ENCODE measurements at places on chromosomes 5 and 9.

DNA sequence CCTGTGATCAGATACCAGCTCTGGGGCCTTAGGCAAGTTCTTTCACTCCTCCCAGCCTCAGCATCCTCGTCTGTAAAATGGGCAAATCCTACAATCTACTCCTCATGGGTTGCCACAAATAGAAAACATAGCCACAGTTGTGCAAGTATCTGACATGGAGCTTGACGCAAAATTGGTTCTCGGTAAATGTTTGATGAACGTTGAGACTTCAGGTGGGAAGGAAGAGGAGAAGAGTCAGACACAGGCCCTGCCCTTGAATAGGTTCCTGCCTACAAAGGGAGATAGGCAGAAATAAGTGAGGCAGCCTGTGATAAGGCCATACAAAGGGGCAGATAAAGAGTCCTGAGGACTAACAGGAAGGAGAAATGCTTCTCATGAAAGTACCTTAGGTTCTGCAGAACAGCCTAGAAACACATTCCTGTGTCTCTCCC is 26.1 kb upstream of the CPEB4 start:
- no peak for DNase-seq

DNA sequence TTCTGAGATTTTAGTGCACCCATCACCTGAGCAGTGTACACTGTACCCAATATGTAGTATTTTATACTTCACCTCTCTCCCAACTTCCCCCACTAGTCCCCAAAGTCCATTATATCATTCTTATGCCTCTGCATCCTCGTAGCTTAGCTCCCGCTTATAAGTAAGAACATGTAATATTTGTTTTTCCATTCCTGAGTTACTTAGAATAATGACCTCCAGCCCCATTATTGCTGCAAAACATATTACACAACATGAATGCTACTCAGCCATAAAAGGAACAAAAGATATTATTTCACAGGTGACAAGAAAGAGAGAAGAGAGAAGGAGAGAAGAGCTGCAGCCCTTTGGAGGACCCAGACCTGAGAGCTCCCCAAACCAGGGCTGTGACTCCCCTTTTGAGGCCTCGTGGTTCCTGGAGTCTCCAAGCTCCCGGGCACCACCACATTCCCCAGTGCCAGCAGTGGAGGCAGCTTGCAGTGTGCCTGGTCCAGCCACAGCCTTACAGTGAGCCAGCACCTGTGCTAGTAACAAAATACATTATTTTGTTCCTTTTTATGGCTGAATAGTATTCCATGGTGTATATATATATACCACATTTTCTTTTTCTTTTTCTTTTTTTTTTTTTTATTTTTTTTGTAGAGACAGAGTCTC is 194.5 kb upstream of the DAB2 start:
- no peak for DNase-seq

- DNase-seq: no peak
Observed at GRCh38 chr9:5512658-5513452, 2.5 kb downstream of the PDCD1LG2 start.

DNA sequence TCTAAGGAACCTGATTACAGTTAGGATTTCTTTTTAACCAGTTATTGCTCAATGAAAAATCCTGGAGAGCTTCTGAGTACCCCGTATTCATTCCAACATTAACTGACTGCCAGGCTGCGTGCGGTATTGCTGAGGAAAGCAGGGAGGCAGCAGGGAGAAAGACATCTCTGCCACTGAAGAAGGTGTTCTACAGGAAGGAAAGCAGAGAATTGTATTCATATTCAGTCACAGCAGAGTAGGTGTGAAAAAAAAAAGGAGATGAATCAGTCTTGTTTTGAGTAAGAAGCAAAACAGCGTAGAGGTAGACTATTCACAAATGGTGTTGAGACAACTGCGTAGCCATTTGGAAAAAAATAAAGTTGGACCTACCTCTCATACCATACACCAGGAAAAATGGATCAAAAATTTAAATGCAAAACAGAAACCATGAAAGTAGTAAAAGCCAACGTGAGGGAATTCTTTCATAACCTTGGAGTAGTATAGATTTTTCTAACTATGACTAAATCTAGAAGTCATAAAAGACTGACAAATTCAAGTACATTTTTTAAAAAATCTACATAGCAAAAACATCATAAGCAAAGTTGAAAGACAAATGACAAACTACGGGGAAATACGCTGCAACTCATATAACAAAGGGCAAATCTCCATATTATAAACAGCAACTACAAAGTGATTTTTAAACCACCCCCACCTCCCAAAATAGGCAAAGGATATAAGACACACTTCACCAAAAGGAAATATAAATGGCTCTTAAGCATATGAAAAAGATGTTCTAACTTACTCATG is 9.9 kb upstream of the NR4A3 start:
- DNase-seq: no peak

GRCh38 chr9:117412841-117413240 is 2.0 kb downstream of the ASTN2 start:
- DNase-seq: no peak

DNA sequence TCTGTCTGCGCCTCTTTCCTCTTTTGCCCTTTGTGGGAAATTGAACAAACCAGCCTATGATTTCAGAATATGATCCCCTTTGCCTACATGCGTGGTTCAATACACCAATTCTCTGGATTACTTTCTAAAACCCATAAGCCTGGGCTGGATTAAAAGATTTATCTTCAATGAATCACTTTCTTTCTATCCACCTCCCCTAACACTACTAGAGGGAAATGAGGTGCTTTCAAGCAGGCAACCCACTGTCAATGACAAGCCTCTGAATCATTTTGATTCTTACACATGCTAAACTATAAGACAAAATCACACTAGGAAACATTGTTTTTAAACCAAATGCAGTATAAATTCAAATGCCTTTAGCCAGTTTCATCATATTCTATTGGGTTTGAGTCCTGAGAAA is 257.5 kb downstream of the AGTPBP1 start:
- no peak for DNase-seq

GRCh38 chr5:17127743-17128231 is 89.6 kb upstream of the BASP1 start:
- DNase-seq: no peak

DNA sequence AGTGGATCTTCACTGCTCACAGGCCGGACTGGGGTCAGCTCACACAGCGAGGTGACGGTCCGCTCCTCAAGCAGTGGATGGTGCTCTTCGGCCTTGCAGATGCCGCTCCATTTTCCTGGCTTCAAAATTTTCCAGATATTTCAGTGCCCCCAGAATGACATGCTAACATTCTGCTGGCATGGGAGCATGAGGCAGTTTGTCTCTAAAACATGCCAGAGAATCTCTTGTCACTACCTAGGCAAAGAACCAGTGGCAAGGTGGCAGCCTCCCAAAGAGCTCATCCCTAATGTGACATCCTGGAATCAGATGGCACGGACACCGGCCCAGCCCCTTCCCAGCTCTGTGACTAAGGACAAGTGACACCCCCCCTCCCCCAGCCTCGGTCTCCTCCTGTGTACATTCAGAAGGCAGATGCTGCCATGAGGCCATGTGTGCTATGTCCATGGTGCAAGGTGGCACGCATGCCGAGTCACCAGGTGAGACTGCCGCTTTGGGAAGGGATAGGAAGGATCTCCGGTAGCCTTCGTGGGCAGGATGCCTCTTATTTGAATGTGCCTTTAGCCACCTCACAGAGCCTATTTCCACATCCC is 2.7 kb downstream of the S1PR3 start:
- DNase-seq: no peak

- DNase-seq: no peak
Observed at GRCh38 chr9:37509536-37509935, 23.8 kb downstream of the POLR1E start.

- DNase-seq: no peak
Observed at GRCh38 chr9:99108131-99108530, 3.2 kb downstream of the TGFBR1 start.

- no peak for DNase-seq
Observed at GRCh38 chr5:61744690-61745619, 412.9 kb downstream of the ZSWIM6 start.

DNA sequence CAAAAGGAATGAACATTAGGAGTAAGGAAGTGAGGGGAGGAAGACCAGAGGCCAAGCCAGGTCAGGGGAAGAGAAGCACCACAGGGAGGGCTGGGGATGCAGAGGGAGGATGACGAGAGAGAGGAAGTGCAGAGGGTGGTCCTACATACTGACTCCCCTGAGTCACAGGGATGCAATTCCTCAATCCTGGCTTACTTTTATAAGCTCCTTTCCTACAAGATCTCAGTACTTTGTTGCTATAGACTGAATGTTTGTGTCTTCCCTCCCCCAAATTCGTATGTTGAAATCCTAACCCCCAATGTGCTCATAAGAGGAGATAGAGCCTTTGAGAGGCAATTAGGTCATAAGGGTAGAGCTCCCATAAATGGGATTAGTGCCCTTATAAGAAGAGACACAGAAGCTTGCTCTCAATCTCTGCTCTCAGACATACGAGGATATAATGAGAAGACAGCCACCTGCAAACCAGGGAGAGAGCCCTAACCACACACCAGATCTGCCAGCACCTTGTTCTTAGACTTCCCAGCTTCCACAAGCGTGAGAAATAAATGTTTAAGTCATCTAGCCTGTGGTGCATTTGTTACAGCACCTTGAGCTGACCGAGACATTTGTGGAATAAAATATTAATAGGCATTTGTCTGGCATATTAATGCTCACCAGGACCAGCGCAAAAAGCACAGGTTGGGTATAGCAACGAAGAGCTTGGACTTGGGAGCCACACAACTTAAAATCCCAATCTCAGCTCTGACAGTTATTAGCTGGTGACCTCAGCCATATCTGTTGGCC is 33.4 kb downstream of the GCNT4 start:
- no peak for DNase-seq

GRCh38 chr5:127031147-127031862 is 947 bp upstream of the MARCHF3 start:
- DNase-seq: no peak
